ENCODE measurements at places on chromosomes 7 and 10.

DNA sequence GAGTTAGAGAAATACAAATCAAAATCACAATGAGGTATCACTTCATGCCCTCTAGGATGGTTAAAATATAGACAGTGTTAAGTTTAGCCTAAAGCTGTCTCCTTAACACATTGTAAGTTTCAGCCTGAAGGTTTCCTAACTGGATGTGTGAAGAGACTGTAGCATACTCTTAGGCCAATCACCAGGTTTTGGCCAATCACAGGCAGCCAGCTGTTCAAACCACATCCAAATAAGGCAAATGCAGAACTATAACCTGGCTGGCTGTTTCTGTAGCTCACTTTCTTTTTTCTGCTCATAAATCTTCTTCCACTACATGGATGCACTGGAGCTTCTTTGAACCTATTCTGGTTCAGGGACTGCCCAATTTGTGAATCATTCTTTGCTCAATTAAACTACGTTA is 19.7 kb downstream of the ESYT2 start:
- DNase-seq = no peak

- DNase-seq = no peak
Measured at GRCh38 chr7:151252961-151253711, 4.6 kb upstream of the SMARCD3 start.

DNA sequence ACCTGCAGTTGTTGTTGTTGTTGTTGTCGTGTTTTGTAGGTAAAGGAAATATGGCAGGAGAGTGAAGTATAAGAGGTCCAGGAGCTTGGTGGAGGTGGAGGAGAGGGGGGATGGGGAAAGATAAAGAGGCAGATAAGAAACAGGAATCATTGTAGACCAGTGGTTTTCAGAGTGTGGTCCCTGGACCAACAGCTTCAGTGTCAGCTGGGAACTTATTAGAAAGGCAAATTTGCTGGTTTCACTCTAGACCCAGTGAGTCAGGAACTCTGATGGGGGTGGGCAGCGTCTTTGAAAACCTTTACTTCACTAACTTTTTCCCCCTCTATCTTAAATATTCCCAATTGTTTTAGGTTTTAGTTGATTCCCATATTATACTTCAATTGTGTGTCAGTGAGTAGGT is 241.5 kb downstream of the AUTS2 start:
- no peak for DNase-seq

- DNase-seq = no peak
Measured at GRCh38 chr7:101271021-101271420, 26.1 kb upstream of the FIS1 start.

- no peak for DNase-seq
Measured at GRCh38 chr10:121448766-121449421, 149.3 kb downstream of the FGFR2 start.

DNA sequence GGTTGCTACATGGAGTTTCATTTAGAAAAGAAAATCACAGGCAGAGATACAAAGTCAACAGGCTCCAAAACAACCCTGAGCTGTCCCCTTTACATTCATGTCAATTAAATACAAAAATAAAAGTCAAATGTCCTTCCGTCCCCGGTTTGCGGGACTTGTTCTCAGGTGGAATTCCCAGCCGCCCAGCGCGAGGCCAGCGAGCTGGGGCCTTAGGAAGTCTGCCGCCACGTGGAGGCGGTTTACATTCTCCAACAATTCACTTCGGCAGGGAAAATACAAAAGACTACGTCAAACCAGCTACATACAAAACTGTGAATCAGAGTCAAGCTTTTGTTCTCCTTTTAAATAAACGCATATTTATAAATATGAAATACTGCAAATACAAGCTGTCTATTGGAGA is 25.3 kb upstream of the DDC start:
- no peak for DNase-seq

DNA sequence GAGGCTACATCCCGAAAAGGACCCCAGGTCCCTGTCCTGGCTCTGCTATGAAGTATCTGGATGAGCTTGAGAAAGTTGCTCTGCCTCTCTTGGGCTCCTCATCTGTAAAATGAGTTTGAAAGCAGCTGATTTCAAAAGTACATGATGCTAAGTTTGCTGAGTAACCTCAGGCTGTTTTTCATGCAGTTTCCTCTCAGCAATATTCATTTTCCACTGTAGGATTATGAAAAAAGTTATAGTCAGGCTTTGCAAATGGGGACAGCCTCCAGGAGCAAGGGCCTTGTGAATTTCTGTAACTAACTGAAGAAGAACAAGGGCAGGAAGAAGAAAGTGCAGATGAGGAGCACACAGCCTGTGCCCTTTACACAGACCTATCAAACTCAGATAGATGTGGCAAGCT is 167.3 kb upstream of the KMT2E start:
- no peak for DNase-seq

- peak; percentile 80 for DNase-seq
Measured at GRCh38 chr7:91263384-91264045, 718 bp upstream of the FZD1 start.

DNA sequence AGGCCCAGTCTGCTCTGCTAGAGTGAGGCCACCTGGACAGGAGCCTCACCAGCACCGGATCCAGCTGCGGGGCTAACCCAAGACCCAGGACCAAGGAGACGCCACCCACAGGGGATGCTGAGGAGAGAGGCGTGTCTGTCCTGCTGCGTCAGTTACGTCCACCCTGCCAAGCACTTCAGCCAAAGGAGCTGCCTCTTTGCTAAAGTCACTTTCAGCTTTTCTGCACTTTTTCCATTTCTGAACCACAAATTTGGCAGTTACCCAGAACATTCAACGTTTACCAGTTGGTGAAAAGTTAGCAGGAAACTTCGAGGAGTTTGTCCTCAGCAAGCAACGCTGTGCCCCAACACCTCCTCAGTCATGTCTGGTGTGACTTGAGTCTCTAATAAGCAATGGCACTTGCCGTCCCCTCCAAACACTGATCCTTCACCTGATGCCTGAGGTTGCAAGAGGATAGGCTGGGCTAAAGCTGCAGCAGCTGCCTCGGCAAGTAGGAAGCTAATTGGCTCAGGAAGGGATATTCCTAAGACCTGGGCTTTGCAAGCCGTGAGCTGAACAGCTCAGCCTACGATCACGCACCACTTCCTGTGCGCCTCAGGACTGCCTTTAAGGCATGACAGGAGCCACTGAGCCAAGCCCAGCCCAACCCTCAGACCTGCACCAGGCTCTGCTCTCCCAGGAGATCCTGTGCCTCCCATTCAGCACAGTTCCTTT is 40.1 kb downstream of the KCNH2 start:
- DNase-seq = no peak

DNA sequence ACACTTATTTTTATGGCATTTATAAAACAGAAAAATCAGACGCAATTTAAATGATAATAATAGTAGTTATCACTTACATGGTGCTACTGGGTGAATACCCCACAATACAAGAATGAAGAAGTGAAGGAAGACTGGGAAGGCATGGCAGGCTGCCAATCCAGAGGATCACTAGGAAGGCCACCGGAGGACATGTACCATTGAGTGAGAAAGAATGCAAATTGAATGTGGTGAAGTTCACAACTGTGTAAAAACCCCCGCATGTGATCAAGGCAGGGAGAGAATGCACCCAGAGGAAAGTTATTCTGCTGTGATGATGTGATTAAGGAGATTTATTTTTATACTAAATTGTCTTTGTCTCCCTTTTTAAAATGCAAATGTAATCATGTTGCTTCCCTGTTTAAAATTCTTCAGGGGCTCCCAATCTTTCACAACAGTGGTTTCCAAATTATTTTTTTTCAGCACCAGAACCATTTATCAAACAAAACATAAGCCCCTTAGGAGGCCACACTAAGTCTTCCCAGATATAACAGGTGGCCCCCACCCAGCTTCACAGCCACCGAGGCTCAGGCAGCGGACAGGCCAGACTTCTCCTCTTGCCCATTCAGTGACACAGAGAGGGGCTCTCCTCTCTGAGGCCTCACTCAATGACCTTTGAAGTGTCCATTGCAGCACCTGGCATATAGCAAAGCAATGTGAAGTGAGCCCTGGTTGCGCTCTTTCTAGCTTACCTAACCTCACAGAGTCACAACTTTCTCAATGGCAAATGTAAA is 59.6 kb downstream of the FRMPD2 start:
- DNase-seq = no peak

DNA sequence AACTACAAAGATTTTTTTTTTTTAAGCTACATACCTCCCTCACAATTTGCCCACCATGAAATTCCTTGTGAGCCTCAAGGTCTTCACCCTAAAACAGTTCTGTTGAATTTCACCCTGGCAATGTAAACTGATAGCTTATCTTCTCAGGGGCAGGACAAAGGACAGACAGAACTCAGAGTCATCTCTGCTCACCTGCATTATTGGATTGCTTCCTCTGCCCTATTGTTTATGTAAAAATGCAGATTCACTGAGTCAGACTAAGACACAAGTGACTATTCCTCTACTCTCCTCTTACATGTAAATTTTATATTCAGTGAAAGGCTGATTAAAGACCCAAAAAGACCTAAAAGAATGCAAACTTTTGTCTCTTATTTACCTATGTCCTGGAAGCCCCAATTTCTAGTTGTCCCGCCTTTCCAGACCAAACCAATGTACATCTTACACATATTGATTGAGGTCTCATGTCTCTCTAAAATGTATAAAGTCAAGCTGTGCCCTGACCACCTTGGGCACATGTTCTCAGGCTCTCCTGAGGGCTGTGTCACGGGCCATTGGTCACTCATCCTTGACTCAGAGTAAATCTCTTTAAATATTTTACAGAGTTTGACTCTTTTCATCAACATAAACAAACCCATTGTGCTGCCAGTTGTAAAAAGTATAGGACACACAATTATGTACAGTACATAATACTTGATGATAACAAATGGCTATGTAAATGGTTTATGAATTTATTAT is 440.2 kb downstream of the HTR7 start:
- no peak for DNase-seq

DNA sequence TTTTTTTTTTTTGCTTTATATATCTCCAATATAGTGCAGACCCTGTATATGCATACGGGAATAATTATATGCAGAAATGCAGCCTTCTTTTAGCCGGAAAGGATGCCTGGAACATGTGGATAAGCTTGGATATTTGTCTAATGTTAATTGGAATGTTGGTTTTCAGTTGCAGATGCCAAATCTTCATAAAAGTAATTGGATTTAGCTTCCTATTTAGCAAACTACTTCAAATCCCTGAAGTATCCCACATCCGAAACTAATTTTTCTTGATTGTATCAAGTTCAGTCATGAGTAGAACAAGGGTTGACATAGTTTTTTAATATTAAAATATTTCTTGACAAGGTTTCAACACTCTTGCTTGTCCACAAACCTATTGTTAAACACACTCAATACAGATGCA is 281.7 kb downstream of the BBS9 start:
- DNase-seq = no peak

- no peak for DNase-seq
Measured at GRCh38 chr7:128783143-128783861, 7.7 kb upstream of the OPN1SW start.

DNA sequence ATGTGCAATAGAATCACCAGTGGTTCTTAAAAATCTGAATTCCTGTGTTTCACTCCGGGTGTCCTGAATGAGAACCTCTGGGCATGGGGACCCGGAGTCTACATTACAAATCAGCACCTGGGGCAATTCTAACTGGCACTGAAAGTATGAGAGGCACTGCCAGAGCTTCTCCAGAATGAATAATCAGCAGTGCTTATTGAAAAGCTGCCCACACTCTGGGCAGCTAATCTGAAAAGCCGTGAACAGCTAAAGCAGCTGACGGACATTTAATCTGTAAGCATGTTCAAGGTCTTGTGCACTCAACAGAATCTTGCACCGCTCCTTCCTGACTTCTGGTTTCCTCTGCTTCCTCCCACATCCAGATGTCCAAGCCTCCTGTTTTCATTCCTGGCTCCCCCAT is 113.3 kb upstream of the KIF5B start:
- no peak for DNase-seq

DNA sequence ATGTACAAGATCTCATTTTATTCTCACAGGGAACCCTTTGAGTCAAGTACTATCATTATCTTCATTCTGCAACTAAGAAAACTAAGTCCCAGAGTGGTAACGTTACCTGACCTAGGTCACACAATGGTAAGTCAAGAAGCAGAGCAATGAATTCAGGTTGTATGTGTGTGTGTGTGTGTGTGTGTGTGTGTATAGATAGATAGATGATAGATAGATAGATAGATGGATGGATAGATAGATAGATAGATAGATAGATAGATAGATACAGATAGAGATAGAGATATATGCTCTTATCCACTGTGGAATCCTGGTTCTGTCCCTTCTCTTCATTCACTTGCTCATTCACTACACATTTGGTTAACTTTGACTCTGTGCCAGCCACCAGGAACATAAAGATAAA is 29.8 kb downstream of the ASAH2 start:
- no peak for DNase-seq

GRCh38 chr10:110455446-110455845 is 42.3 kb upstream of the DUSP5 start:
- no peak for DNase-seq

- no peak for DNase-seq
Measured at GRCh38 chr10:27383595-27384542, 120.2 kb upstream of the RAB18 start.
